Erythroblast (primary cell): ENCODE measurements at places on chromosomes 11 and 22.

DNA sequence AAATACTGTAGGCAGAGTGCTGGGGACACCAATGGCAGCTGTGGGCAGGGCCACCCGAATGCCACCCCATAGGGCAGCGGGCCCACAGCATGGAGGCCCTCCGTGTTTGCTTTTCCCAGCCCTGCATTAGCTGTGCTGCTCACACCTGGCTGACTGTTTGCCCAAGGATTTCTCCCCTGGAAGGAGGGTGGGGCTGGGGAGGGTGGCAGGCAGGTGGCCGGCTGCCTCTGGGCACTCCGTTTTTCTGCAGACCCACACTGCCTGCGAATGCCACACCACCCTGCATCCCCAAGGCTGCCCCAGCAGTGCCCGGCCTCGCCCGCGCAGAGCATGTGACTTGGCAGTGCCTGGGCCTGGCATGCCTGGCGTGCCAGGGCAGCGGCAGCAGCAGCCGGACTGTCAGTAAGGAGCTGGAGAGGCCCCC is 19.6 kb downstream of the DAGLA start:
- DNase-seq: no peak

DNA sequence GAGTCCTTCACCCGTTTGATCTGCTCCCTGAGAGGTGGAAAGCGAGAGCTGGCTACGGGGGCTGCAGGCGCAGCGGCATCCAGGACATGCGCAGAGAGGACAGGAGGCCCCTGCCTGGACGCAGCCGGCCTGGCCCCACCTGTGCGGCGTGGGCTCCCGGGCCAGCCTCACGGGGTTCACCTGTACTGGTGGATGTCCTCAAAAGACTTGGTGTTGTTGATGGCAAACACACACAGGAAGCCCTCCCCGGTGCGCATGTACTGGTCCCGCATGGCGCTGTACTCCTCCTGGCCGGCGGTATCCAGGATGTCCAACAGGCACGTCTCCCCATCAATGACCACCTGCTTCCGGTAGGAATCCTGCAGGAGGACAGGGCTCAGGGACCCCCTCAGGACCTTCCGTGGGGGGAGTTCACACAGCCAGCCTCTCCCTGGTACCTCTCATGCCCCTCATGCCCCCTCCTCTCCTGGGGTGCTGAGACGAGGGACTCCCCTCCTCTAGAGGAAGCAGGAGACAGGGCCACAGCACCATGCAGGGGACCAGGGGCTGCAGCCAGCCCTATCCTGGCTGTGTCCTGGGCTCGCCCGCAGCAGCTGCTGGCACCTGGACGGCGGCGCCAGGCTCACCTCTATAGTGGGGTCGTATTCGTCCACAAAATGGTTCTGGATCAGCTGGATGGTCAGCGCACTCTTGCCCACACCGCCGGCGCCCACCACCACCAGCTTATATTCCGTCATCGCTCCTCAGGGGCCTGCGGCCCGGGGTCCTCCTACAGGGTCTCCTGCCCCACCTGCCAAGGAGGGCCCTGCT is 1.6 kb downstream of the HRAS start:
- no peak for DNase-seq

DNA sequence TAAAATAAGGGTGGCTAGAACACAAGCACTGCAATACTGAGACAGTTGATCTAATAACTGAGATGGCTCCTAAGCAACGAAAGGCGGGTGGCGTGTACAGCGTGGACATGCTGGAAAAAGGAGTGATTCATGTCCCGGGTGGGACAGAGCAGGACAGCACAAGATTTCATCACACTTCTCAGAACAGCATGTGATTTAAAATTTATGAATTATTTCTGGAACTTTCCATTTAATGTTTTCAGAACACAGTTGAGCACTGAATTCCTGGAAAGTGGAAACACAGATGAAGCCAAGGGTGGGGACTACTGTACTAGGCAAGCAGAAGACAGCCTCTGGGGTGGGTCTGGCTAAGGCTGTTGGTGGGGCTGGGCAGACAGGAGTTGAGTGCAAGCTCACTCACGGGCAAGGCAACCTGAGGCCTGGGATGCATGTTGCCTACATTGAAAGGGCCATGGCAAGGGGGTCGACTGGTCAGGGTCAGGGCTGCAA is 165.6 kb upstream of the DDI1 start:
- DNase-seq: peak; percentile 7

DNA sequence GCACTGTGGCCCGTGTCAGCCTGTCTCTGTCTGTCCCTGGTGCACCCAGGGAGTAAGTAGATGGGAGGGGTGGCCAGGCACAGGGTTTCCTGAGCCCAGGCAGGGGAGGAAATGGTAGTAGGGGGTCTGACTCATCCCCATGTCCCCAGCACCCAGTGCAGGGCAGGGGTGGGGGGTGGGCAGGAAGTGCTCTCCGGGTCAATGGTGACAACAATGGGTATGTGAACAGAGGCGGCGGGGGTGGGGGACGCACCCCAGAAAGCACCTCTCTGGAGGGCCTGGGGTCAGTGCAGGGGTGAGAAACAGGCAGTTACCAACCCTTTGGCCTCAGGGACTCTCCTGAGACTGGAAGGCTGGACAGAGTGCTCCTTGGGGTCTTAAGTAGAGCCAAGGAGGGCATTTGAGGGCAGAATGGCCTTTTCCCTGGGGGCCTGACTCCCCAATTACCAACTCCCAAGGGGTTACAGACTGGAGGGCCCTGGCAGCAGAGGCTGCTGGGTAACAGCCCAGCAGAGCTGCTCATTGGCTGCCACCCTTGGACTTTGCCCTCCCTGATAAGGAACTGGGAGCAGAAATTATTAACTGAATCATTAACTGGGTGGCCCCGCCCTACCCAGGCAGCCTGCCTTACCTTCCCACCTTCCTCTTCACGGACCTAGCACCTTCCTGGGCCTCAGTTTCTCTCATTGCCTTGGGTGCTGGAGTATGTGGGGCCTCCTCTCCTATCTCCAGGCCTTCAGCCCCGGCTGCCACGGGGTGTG is 4.2 kb downstream of the MYRF start:
- peak; percentile 81 for DNase-seq

- no peak for DNase-seq
Observed at GRCh38 chr11:28815110-28815509, 706.9 kb downstream of the METTL15 start.

DNA sequence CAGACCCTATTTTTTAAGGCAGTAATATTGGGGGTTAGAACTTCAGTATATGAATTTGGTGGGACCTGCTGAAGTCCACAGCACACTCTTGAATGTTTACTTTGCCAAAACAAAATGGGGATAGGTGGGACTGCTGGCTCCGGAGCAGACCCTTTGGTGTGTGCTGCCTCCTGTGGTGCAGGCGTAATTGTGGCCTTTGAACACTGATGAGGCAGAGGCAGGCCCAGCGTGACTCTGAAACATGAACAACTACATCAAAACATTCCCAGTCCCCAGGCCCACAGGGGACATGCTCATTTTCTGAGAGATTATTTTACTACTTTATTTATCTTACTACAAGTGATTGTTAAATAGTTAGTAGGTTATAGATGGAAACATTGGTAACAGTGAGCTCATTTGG is 225.0 kb upstream of the TBCEL start:
- no peak for DNase-seq

- no peak for DNase-seq
Observed at GRCh38 chr11:85699957-85700741, 14.2 kb upstream of the CCDC89 start.

GRCh38 chr22:29157759-29158535 is 47.7 kb upstream of the EMID1 start:
- no peak for DNase-seq

DNA sequence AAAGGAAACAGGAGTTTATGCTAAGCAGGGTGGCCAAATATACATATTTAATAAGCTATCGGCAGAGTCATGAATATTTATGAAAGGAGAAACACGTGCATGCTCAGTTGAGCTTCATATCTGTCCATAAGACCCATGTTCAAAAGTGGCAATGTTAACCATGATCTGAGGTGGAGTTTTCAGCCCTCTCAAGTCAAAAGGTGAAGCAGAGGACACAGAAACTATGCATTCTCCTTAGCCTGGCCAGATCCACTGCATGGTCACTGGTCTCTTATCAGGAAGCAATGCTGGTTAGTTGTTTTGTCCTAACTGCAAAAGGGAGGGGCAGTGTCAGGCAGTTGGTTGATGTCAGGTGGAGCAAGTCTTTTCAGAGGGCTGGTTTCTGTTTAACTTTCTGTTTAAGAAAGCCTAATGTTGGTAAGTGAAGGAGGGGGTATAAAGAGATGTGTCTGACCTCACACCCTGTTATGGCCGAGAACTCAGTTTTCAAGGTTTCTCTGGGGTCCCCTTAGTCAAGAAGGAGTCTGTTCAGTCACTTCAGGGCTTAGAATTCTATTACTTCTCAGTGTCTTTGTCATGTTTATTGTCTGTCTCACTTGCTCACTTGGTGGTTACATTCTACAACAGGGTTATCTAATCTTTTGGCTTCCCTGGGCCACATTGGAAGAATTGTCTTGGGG is 5.5 kb upstream of the SELENOH start:
- DNase-seq: peak; percentile 79

DNA sequence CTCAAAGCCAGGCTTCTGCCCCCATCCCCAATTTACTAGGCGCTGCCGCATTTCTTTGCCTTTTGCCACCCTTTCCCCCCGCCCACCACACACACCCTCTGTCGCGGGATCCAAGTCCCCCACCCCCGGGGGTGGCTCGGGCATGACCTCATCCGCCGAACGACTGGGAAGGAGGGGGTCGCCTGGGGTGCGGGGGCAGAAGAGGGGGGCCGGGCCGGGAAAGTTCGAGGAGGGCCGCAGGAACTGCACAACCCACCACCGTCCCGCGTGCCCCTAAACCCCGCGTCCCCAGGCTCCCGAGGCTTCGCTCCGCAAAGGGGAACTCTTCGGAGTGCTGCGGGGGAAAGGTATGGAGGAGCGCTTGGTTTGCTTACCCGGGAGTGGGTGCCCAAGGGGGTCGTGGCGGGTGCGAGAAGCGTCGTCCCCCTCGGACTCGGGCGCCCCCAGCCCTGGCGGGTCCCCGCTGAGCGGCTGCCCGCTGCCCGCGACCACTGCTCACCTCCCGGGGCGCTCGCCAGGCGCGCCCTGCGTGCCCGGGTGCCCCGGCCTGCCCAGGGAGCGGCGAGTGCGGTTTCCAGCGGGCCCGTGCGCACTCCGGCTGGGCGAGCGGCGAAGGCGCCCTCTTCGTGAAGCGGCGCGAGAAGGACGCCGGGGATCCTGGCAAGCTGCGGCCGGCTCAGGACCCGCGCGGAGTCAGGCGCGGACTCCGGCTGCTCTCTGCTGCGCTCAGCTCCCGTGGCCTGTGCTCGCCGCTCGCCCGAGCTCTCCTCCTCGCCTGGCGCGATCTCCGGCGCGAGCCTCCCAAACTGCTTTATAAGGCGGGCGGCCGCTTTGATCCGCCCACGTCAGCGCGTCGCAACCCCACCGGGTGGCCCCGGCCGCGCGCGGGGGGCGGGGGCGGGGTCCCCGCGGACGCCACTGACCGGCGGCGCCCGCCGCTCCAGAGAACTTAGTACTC is 4.0 kb upstream of the WNT11 start:
- DNase-seq: peak; percentile 20

DNA sequence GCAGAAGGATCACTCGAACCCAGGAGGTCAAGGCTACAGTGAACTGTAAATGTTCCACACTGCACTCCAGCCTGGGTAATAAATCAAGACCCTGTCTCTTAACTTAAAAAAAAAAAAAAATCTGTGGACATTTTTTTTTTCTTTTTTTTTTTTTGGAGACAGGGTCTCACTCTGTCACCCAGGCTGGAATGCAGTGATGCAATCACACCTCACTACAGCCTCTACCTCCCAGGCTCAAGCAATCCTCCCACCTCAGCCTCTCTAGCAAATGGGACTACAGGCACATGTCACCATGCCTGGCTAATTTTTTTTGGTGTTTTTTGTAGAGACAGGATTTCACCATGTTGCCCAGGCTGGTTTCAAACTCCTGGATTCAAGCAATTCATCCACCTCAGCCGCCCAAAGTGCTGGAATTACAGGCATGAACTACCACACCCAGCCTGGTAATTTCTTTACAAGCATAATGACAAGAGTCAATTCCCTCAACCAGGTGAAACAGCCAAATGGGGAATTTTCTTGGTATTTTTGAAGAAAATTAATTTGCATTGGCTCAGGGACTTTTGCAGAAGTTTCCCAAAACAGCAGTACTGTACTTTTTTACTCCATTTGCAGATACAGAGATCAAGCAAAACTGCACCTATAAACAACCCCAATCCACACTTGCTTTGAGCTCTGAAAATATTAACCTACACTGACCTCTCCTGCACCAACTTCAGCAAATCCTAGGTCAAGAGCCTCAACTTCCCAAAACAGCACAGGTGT is 44.0 kb downstream of the MRTFA start:
- no peak for DNase-seq

DNA sequence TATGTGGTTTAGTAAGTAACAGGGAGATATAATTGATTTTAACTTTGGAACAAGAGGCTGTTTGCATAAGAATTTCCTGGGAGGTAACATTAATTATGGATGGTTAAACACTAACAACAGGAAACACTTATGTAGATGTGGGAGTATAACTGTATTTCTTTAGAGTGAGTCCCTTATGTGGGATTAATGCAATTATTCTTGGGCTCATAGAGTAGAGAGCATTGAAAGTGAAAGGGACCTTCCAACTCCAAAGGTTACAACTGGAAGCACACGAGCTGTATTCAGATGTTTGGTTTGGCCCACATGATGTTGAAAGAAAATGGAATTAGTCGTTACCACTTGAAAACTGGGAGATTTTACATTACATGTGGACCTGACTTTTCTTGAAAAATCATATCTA is 53.5 kb downstream of the BBOX1 start:
- no peak for DNase-seq

DNA sequence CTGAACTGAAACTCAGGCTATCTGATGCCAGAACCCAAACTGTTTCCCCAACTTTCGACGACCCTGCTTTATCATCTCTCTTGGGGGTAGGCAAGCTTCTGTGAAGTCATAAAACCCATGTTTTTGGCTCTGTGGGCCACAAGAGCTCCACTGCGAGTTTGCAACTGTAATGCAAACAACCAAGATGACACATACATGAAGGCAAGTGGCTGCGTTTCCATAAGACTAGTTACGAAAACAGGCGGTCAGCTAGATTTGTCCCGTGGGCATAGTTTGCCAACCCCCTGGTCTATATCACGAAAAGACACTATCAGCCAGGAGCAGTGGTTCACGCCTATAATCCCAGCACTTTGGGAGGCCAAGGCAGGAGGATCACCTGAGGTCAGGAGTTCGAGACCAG is 37.5 kb downstream of the TPST2 start:
- no peak for DNase-seq

GRCh38 chr11:12061851-12062560 is 48.4 kb upstream of the MICAL2 start:
- no peak for DNase-seq
